ENCODE measurements at places on chromosomes 11 and 22. TPM values are rescaled to one million over a fixed set of nuclear protein-coding genes. Genes with fewer than 3 reads are reported as not detected.

SERPIND1 gene
- total RNA-seq: 0.38 TPM

DNA sequence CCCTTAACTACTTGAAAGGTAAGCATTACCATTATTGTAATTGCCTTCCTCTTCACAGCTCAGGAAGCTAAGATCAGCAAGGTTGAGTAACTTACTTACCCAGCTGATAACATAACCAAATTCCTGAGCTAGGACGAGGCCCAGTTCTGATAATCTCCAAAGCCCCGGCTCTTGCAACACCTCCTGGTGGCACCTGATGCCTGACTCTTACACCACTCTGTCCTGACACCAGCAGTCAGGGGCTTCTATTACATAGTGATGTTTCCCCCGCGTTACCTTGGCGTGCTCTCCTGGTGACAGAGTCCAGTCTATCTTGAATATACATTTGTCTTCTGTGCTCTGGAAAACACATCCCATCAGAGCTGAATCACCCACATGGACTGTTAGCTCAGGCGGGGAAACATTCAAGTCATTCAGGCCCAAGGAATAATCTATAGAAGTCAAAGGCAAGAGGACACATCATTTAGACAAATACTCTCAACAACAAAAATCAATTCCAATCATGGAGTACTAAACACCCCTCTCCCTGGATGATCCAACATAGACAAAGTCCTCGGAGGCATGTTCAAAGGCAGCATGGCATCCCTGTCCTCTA, 12.6 kb downstream of the JAML start:
- no peak for DNase-seq

DNA sequence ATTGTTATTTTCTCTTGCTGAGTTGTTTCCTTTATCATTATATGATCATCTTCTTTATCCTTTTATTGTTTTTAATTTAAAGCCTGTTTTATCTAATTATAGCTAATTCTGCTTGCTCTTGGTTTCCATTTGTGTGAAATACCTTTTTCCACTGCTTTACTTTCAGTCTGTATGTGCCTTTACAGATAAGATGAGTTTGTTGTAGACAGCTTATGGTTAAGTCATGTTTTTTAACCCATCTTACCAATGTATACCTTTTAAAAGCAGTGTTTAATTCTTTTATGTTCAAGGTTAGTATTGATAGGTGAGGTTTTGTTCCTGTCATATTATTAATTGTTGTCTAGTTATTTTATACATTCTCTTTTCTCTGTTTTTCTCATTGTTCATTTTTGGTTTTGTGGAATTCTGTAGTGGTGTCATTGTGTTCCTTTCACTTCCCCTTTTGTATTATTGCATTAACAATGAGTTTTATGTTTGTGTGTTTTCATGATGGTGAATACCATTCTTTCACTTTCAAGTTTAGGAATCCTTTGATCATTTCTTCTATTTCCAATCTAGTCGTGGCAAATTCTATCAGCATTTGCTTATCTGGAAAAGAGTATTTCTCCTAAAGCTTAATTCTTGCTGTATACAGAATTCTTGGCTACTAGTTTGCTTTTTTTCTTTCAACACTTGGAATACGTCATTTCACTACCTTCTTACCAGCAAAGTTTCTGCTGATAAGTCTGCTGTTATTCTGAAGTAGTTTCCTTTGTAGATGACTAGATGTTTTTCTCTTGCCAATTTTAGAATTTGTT, 21.8 kb downstream of the OR5AN1 start:
- peak; percentile 60 for DNase-seq

GRCh38 chr22:33034753-33035152, 23.4 kb downstream of the SYN3 start:
- DNase-seq: no peak

GRCh38 chr11:64413417-64413816, 54.5 kb downstream of the RPS6KA4 start:
- DNase-seq: no peak

CCDC73 gene
- total RNA-seq: 0.11 TPM

GRCh38 chr11:94926271-94926625, 47.1 kb downstream of the CWC15 start:
- no peak for DNase-seq

DNA sequence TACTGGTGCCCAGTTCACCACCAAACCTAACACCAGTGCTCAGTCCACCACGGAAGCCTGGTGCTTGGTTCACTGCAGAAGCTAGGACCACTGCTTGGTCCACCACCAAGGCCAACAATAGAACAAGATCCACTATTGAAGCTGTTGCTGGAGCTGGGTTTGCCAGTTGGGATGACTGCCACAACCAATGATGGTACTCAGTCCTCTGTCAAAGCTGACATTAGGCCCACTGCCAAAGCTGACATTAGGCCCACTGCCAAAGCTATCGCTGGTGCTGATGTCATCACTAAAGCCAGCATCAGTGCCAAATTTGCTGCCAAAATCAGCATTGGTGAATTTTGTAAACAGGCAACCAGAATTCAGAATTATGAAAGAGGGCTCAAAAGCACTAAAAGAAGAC, 1850.2 kb upstream of the RAG2 start:
- no peak for DNase-seq
